ENCODE measurements at places on chromosomes 4 and X.

DNA sequence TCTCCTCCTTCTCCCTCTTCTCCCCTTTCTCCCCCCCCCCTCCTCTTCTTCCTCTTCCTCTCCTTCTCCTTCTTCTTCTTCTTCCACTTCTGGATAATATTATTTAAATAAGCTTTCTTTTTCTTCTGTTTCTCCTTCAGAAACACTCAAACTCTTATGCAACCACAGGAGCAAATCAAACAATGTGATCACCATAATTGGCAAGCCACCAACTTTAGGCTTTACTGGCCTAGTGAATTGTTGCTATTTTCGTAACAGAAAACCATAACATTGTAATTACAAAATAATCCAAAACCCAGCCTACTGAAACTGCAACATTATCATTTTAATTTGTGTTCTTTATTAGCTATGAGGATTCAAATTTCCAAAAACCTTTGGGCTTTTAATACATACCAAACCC, 14.3 kb downstream of the DCAF8L1 start:
- no peak for DNase-seq

DNA sequence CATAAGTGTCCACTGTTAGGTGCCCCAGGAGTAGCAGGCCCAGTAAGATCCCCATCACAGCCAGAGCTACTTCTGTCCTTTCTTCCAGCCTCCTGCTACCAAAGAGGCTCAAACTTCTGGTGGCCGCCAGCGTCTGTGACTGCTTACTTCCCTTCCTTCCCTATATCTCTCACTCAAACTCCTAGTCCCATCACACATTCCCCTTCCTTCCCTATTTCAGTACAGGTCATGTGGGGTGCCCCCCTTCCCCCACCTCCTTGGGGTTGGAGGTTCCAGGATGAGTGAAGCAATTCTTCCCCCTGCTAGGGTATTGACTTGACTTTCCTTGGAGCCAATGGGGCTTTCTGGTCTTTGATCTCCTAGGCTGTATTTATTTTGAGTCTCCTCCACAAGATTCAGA, at the start of gene VSIG4:
Gene VSIG4 (minus strand): TSS at position 137 of the 400 bp plus-strand sequence. CDS start 82 bp downstream, at position 55.
- DNase-seq: no peak

DNA sequence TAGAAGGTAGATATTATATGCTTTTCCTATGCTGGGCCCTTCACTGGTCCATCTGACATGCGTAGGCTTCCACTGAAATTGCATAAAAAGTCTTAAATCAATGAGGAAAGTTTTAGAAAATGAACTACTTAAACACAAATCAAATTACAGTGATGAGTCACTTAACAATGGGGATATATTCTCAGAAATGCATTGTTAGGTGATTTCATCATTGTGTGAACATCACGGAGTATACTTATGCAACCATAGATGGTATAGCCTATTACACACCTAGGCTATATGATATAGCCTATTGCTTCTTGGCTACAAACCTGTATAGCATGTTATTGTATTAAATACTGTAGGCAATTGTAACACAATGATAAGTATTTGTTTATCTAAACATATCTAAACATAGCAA, 10.3 kb downstream of the STAP1 start:
- no peak for DNase-seq

DNA sequence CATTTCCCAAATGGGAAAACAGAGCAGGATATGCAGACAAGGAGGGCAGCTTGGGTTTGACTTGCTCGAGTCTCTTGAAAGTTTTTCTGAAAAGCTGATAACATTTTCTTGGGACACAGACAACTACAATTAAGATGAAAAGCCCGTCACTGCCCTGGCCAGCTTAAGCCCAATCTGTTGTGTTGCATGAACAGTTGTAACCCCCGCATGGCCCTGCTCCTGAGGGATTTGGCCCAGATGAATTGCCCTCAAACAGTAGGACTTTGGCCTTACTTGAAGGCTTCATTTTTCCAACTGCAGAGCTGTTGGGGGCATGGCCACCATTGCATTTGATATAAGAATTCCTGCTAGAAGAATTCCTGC, 40.5 kb upstream of the MGST2 start:
- DNase-seq: no peak

- peak; percentile 38 for DNase-seq
Observed at GRCh38 chrX:25015486-25016360, at the start of gene ARX. Gene ARX, minus strand, starts transcription at chrX:25015965. Its CDS starts 228 bp downstream, at chrX:25015737.

DNA sequence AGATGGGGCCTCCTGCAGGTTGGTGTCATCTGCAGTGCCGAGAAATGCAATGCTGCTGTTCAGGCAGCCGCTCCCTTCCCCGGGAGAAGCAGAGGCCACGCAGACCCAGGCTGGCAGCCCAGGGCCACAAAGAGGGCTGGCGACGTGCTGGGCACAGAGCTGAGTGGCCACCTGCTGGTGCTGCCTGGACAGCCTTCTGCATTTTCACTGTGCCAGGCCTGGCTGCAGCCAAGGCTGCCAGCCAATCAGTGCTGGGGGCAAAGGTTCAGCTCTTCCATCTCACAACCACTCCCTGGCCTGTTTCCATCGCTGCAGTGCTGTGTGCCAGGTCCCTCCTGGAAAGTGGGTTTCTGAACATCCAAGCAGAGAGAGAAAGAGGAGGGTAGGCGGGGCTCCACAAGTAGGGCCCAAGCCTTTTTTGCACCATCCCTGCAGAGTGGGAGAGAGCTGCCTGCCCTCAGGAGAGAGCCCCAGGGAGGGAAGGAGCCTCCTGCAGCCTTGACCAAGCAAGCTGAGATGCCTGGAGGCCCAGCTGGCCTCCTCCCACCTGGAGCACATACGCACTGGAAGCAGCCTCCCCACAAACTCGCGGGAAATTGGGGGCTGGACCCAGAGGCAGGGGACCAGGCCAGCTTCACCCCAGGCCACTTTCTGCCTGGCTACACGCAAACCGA, 20.1 kb downstream of the ADRA2C start:
- peak; percentile 58 for DNase-seq

GRCh38 chr4:88503344-88503743, 20.2 kb downstream of the PYURF start:
- DNase-seq: no peak

DNA sequence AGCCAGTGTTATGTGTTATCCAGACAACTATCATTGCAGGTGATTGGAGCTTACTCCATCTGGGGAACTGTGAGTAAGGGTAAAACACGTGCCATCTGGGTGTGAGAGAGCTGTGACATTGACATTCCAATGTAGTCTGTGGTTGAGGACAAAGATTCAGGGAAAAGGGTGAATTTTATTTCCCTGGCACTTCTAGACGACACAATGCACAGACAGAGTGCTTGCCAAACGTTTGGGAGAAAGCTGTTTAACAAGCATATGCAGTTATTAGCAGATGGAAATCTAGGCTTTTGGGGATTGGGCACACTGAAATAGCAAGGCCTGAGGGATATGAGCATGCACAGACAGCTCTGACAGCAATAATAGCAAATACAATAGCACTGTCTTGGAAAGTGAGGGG, 21.3 kb upstream of the CTSO start:
- no peak for DNase-seq

- no peak for DNase-seq
Observed at GRCh38 chrX:148517176-148517575, 16.8 kb downstream of the AFF2 start.

GRCh38 chr4:76380561-76380960, 40.4 kb downstream of the CCDC158 start:
- DNase-seq: no peak

- DNase-seq: no peak
Observed at GRCh38 chrX:20594985-20595384, 328.3 kb upstream of the RPS6KA3 start.

GRCh38 chr4:152398060-152398459, 137.8 kb downstream of the FBXW7 start:
- DNase-seq: no peak

DNA sequence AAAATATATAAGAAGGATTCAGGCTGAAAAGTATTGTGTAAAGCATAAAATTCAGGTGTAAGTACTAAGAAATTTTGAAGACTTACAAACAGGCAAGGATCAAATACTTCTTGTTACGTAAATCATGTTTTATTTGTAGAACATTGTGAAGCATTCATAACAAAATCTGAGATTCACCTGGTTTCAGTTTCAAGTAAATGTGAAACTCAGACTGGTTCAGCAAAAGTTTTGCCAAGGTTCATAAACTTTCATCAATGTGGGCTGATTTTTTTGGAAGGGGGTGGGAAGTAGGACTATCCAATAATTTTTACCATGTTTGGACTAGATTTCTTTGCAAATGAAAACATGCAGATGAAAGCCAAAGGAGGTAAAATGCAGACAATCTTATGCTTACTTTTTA, 527.7 kb downstream of the ANKRD50 start:
- no peak for DNase-seq

DNA sequence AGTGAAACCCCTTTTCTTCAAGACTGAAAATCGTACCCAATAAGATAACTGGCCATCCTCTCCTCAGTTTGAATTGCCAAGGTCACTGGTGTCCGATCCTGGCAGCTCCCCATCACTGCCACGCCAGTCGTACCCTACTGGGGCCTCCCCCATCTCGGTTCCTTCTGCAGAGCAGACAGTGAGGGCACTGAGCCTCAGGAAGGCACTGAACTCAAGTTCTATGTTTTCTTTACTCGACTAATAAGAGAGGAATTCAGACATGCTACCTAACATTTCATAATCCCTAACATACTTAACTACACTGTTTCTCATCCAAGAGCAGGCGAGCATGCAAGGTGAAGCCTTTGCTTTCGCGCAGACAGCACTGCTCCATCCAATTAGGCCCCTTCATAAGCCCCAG, 23.4 kb downstream of the ZFYVE28 start:
- DNase-seq: no peak

DNA sequence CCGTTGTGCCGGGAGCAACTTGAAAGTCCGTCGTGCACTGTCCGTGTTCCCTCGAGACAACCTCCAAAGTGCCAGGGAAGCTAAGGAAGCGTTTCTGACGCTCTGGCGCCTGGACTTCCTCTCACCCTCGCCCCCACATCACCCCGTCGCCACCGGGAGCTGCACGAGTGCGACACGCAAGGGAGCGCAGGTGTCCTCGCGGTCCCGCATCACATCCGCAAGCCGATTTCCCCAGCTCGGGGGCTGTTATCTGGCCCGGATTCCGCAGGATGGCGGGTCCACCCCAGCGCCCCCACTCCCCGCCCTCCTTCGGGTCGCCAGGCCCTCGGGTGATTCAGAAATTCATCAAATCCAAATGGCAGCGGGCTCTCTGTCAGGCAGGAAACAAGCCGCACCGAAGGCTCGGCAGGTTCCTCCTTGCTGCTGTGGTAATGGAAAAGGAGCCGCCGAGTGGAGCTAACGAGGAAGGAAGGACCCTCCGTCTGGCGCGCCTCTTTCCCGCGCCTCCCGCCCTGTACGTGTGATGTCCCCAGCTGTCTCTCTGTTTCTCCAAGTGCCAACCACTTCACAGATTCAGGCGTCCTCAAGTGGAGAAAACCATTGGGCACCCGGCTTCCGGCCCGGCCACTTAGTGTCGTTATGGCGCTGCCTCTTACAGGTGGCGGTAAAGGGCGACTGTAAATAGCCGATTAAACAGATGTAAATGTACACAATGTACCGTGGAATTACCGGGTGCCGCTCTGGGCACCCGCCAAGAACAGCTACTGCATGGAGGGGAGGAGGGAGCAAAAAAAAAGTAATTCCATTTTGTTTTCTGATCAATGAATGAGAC, 921 bp upstream of the SETD7 start:
- peak; percentile 90 for DNase-seq

- DNase-seq: no peak
Observed at GRCh38 chr4:111919639-111920038, 225.6 kb upstream of the FAM241A start.

DNA sequence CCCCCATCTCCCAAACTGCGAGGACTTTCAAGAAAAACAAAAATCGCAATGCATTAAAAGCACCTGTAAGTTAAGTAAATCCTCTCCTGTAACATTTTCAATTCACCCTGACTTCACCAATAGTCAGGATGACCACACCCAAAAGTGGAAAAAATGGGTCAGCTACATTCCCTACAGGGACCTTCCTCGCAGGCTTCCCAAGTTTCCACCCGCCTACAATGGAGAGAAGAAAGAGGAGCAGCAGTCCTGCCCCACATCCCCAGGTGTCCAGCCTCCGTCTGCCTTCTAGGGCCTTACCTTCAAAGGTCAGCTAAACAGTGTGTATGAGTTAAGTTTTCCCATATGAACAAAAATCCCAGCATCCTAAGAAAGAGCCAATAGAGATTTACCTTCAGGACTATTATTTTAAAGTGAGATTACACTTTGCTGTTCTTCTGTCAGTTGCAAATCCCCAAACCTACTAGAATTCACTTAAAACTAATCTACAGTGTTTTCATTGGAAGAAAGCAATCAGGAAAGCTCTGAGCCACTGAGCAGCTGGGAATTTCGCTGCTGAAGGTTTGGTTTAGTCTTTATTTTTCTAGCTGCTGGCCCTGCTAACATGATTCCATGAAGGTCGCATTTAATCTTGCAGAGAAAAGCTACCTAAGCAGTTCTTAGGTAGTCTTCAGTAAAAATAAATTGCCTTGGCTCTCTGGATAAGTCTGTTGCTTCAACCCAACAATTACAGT, 12.5 kb downstream of the IRF2 start:
- DNase-seq: no peak

DNA sequence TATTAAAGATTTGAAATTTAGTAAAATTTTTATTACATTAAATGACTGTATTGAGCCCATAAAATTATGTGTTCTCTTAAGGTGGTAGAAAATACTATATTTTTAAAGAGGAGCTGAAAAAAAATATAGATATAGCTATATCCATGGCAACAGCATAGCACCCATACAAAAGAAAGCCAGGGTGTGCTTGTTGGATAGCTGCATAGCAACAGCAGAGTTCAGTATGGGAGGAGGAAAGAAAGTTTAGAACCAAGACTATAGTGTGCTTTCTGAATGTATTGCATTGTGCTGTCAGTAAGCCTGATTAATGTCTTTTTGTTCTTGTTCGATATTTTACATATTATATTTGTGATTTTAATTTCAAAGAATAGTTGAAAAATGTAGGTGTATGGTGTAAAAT, 78.4 kb downstream of the GRID2 start:
- no peak for DNase-seq

GRCh38 chr4:145663194-145663593, 16.8 kb upstream of the C4orf51 start:
- DNase-seq: no peak

GRCh38 chrX:151970661-151971060, 3.8 kb downstream of the GABRE start:
- DNase-seq: no peak

DNA sequence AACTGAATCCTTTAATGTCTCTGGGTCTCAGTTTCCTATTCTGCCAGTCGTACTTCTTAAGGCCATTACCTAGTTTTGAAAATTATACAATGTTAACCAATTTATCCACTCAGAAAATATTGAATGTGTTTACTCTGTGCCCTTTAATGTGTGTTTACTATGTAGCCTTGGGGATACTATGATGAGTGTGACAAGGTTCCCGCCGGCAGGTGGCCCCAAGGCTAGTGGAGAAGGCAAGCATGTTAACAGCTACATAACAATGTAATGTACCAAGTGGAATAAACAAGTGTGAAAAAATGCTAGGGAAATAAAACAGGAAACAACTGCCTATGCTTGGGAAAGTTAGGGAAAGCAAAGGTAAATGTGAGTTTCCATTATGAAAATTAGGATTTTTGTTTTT, 187.3 kb upstream of the MBNL3 start:
- DNase-seq: no peak

GRCh38 chr4:169922632-169923276, 103.4 kb downstream of the MFAP3L start:
- DNase-seq: no peak

- no peak for DNase-seq
Observed at GRCh38 chr4:17315459-17315858, 196.4 kb downstream of the QDPR start.

Measured in upper lobe of left lung (tissue), 6 donors.